Heart right ventricle (tissue), 16 donors: ENCODE measurements at places on chromosomes 13 and 19.

DNA sequence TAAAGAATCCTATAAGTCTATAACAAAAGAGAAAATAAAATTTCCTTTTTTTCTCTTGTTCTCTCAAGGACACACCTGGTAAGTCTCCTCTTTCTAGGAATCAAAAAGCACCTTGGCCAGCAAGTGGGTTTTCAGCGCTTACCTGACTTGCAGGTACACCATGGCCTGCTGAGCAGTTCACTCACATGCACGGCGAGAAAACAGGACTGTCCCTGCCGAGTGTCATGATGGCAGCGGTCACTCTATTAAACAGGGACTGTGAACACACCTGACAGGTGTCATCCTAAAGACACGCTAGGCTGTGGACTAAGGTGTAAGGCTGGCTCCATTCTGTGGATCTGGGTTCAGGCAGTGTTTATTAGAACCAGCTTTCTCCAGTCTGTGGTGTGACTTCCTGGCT lies 170.2 kb downstream of the TEX29 start:
- DNase-seq, result no peak

DNA sequence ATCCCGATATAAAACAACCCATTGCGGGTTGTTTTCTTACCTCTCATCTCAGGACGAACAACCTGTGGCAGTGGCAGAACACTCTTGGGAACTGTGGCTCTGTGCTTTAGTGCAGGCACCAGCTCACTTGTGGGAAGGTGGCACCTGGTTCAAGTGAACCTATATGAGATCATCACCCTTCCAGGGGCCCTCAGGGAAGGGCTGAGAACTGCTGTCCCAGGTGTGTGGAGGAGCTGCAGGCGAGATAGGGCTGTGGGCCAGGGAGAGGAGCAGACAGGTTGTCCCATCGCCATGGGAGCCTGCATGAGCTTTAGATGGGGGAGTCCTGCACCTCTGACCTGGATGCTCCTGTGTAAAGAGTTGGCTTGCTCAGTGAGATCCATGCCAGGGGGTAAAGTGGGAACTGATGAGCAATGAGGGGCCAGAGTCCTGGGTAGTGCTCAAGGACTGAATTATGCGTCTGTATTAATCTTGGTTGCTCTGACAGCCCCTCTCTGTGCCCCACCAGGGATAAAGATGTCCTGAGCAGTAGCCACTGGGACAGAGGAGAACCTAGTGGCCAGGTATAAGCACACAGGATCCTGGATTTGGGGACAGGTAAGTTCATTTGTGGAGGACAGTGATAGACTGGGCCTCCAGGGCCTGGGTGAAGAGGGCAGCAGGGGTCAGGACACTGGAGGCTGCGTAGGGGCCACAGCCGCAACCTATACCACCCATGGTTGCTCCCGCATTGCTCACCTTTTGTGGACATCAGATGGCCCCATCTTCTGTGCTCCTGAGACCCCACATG lies 8.7 kb downstream of the CEACAM4 start:
- no peak for DNase-seq

- no peak for DNase-seq
Observed at GRCh38 chr13:99063952-99064351, 86.1 kb upstream of the DOCK9 start.

GRCh38 chr19:55696301-55697068 lies 21.5 kb downstream of the EPN1 start:
- no peak for DNase-seq

- no peak for DNase-seq
Observed at GRCh38 chr13:30739761-30740642, 4.7 kb downstream of the ALOX5AP start.

- no peak for DNase-seq
Observed at GRCh38 chr13:51916962-51917361, 55.2 kb downstream of the CCDC70 start.

DNA sequence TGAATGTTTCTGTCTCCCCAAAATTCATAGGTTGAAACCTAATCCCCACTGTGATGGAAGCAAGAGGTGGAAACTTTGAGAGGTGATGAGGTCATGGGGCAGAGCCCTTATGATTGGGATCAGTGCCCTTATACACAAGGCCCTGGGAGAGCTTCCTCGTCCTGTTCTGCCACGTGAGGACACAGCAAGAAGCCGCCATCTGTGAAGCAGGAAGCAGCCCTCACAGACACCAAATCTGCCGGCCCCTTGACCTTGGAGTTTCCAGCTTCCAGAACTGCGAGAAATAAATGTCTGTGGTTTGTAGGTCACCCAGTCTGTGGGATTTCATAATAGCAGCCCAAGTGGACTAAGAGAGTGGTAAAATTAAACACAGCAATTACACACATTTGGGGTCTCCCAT lies 737.4 kb downstream of the UQCRFS1 start:
- no peak for DNase-seq

GRCh38 chr19:35107545-35107944 lies 8.1 kb upstream of the FXYD3 start:
- DNase-seq, result no peak

DNA sequence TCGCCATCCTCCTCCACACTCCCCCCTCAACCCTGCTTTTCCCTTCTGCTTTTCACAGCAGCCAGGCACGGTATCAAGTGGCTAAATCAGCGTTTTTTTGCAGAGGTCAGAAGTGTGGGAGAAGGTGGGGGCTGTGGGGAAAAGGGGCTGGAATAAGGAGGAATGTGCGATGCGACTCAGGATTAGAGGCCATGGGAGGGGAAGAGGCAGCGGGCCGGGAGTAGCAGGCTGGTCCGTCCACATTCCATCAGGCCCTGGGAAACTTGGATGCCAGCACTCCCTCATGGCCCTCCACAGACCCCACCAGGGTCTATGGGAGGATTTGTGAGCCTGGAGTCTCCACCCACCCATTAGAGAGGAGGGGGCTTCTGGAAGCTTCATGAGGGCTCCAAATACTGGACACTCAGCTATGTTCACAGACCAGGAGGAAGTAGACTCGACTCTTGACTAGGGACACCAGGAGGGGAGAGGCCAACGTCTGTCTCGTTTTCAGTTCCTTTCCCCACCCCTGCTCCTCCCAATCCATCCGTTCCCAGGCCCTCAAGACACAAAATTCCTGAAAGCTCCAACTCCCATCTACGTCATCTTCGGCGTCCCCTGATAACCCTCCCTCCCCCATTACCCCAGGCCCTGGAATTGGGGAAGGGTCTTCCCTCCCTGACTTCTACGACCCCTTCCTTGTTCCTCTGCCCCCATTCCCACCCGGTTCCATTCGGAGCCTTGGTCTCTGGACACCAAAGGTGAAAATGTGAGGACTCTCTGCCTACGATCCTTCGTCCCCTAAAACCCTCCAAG lies 3.3 kb upstream of the KCNC3 start:
- no peak for DNase-seq

DNA sequence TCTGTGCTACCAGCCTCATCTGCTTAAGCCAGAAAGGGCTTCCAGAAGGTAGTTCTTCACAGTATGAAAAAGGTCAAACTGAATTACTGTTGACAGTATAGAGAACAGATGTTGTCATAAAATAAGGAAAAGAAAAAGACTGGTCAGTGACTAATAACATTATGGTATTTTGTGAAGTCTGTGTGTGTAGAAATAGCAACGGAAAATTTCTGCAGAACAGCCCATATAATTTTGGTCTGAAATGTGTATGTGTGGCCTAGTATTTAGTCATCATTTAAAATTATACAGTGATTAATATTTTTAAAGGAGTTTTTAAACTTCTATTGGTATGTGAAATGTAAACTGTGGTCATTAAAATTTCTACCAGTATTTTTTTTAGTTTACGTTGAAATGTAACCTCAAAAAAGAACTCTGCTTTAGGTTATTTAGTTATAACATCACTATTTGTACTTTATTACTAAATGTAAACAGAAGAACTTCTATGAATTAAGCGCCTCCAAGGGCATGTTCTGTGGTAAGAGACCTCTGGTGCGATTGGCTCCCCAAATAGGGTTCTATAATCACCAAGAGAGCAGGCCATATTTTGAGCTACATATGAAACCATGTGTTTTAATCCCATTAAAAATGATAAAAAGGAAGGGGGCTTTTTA lies 3.3 kb upstream of the GPR183 start:
- DNase-seq, result no peak

DNA sequence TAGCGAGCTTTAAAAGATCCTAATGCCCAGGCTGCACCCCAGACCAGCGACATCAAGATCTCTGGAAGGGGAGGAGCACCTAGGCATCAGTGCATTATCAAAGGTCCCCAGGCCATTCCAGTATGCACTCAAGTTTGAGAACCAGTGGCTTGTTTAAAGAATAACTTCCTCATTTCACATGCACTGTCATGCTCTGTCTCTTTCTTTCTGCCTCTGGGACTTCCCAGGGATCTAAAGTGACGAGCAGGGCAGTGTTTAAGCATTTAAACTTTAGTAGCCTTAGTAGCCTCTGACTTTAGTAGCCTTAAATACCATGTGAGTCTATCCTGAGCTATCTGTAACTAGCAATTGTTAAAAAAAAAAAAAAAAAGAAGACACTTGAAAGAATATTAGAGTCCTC lies 8.9 kb upstream of the FARP1 start:
- DNase-seq, result no peak

GRCh38 chr13:20191311-20192157 lies 1.2 kb downstream of the GJB2 start:
- no peak for DNase-seq

DNA sequence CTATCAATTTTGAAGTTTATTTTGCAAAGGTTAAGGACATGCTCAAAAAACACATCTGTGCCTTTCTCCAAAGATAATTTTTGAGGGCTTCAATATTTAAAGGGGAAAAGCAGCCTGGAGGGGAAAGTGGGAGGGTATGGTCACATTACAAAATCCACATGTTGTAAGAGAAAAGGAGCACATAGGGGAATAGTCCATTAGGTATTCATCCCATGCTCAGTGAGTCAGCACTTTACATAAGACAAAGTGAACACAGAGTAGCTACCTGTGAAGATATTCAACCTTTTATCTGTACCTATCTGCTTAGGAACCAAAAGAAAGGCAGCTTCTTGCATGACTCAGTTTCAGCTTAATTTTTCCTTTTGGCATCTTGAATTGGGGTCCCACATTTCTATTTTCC lies 932.0 kb downstream of the SLITRK6 start:
- no peak for DNase-seq

DNA sequence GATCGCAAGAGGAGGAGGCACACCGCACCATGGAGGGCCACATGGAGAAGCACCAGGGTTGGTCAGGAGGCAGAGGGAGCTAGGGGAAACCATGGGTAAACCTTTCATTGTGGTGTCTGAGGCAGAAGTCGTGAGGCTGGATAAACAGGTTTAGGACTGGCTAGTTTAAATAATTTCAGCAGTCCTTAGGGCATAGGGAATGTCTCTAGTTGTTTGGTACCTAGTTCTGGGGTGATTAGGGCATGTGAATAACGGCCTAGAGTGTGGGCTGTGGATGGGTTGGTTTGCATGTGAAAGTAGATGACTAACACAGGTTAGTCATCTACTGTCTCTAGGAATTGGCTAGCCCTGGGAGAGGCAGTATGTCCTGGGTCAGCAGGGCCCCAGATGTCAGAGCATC lies 102.3 kb downstream of the STOML3 start:
- DNase-seq, result no peak

GRCh38 chr19:56103027-56103614 lies 18.0 kb downstream of the ZNF787 start:
- no peak for DNase-seq

- DNase-seq, result no peak
Observed at GRCh38 chr19:17883627-17884410, 12.1 kb downstream of the SLC5A5 start.

- peak; percentile 80 for DNase-seq
Observed at GRCh38 chr13:113820813-113821651, 42.8 kb downstream of the GAS6 start.

DNA sequence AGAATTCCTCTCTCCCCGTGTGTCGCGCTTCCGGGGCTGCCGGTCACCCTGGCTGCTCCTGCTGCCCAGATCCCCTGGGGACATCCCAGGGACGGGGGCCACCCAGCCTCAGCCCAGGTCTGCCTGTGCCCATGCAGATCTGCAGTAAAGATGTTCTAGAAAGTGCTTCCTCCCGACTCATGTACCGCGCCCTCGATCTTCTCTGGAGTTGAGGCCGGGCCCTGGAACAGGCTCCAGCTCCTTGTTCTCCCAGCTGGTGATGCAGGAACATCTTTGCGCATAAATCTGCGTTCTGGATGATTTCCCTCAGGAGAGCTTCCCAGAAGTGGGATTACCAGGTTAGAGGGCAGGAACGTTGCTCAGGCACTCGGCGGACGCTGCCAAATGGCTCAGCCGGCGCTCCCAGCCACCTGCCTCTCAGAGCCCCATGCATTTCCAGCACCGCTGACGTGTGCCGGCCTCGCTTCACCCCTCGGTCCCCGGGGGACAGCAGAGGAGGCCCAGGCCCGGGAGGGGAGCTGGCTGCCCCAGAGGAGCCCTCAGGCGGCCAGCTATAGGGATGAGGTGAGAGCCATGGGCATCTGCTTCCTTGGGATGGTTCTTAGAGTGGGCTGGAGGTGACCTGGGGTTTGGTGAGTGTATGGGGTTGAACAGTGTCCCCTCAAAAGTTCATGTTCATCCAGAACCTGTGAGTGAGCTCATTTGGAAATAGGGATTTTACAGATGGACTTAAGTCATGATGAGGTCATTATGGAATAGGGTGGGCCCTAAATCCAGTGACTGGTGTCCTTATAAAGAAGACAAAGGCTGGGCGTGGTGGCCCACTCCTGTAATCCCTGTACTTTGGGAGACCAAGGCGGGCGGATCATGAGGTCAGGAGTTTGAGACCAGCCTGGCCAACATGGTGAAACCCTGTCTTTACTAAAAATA lies 42.6 kb downstream of the CRTC1 start:
- no peak for DNase-seq

DNA sequence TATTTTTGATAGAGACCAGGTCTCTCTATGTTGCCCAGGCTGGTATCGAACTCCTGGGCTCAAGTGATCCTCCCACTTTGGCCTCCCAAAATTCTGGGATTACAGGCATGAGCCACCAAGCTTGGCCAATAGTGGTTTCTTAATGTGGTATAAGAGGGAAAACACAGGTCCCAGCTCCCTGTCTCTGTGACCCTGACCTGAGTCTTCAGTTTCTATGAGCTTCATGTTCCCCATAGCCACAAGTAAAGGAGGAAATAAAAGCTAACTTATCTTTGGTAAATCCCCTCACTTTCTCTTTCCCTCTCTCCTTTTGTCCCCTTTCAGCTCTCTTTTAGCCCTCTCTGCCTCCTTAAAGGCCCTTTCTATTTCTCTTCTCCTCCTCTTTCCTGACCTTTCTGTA lies 50.3 kb downstream of the ABCC4 start:
- no peak for DNase-seq

- DNase-seq, result no peak
Observed at GRCh38 chr19:2574971-2575630, 99.2 kb downstream of the GADD45B start.

- no peak for DNase-seq
Observed at GRCh38 chr13:113861433-113862030, 2.3 kb downstream of the GAS6 start.

- DNase-seq, result peak; percentile 34
Observed at GRCh38 chr19:54029930-54030490, 33.7 kb downstream of the VSTM1 start.

DNA sequence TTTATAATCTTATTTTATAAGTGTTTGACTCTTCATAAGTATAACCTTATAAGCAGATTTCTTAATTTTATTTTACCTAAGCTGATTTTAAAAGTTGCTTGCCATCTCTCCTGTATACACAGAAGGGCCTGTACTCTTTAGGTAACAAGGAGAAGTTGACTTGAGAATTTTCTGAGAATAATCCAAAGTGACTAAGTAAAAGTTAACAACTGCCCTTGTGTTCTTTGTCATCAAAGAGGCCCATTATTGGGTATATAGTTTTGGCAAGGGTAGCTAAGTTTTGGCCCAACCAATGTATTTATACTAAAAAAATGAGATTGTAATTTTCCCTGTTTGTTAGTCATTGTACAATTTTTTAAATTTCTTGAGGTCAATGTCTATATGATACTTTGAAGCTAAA lies 3.2 kb downstream of the LCP1 start:
- DNase-seq, result no peak
